Brain (organoid and tissue), 16 donors: ENCODE measurements at places on chromosomes 5 and 9.

- no peak for DNase-seq
Observed at GRCh38 chr5:71640408-71640807, 53.3 kb downstream of the MCCC2 start.

- no peak for DNase-seq
Observed at GRCh38 chr5:149550594-149551226, 529 bp downstream of the CSNK1A1 start.

GRCh38 chr5:121762426-121762825 lies 89.3 kb upstream of the FTMT start:
- no peak for DNase-seq

- no peak for DNase-seq
Observed at GRCh38 chr5:180639741-180640610, 9.4 kb downstream of the FLT4 start.

GRCh38 chr9:79131246-79131774 lies 440.5 kb upstream of the TLE4 start:
- no peak for DNase-seq

- DNase-seq, result no peak
Observed at GRCh38 chr9:71743217-71743705, 25.1 kb downstream of the CEMIP2 start.

DNA sequence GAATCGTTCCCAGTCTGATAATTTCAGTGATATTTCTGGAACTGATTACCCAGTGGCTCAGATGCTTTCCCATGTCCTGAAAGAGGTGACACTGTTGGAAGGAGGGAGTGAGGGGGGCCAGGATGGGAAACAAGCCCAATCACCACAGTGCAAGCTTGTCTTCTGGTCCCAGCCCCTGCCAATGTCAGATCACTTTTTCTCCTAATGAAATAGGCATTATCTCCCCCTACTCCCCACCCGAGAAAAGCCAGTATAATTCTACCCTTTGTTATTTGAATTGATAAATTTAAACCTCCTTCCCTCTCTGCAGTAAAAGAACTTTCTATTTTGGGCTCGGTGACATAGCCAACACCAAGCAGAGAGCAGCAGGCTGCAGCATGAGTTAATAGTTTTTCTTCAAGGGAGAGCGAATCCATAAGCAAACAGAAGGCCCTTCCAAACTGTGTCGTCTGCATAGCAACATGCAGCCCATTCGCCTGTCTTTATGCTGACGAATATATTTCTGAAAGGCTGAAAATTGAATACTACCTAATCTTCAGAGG lies 14.6 kb upstream of the PPP2CA start:
- DNase-seq, result peak; percentile 93

DNA sequence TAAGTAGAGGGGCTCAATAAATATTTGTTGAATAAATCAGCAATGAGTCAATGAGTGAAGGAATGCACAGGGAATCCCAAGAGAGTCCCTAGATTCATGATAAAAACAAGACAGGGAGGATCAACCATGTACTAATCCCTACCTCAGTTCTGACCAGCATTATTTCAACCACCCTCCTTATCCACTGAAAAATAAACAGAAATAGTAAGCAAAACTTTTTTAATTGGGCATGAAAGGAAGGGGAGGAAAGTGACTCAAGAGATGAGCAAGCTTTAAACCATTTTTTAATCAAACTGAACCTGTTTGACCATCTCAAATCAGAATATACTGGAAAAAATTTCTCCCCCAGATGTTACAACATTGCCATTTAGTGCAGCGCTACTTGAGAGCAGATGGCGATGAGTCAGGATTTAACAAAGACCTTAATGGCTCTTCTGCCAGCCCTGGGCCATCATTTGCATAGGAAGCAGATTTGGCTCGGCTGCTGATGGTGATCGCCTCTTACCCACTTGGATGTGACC lies 194.8 kb upstream of the SLC30A5 start:
- DNase-seq, result peak; percentile 60

GRCh38 chr5:151903243-151903653 lies 21.4 kb downstream of the GLRA1 start:
- DNase-seq, result no peak
